ENCODE measurements at places on chromosomes 12 and 14. TPM values are rescaled to one million over a fixed set of nuclear protein-coding genes. Genes with fewer than 3 reads are reported as not detected.

TAS2R13 gene
- total RNA-seq: 2.5 TPM

DNAI7 gene
- 6.0 TPM for total RNA-seq

PROX2 gene
- total RNA-seq: 0.06 TPM

TEAD4 gene
- total RNA-seq: 2.7 TPM

LTBR gene
- total RNA-seq: 43.5 TPM

AQP2 gene
- not detected for total RNA-seq

ANO2 gene
- total RNA-seq: 11.7 TPM

TPH2 gene
- total RNA-seq: 0.11 TPM

TEX22 gene
- total RNA-seq: 0.20 TPM

SIX4 gene
- 8.1 TPM for total RNA-seq

SERPINA10 gene
- 0.06 TPM for total RNA-seq

DNA sequence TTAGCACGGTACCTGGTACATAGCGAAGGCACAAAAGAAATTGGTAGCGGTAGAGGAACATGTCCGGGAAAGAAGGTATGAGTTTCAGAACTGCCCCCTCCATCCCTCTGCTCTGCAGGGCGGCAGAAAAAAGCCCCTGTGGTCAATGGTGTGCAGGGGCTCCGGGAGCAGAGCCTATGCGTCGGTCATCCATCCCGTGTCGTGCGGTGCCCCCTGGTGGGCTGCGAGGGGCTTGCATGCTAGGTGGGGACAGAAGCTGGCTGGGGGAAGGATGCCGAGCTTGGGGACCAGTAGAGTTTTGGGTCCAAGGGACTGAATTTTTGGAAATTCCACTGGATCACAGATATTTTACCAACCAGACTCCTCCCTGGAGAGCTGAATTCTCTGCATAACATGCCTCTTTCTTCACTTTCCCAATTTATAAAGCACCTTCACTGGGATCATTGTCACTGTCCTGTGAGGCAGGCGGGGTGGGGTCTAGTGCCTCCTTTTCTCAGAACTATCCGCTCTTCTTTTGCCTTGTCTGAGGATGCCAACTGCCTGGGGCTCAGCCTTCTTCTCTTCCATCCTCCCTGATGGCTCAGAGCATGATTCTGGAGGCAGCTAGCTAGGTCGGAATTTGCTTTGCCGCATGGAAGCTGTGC is 148.7 kb downstream of the SMOC1 start:
- H3K4me3 ChIP-seq: no peak overlapping the region
- no peaks in the 10 kb centered on the region for H3K27me3 ChIP-seq
- peaks cover 4% of the 10 kb centered on the region for H3K4me1 ChIP-seq
- H3K36me3 ChIP-seq: peaks cover 25% of the 10 kb centered on the region
- peak; percentile 90 for DNase-seq

- no peaks in the 10 kb centered on the region for H3K4me1 ChIP-seq
- H3K36me3 ChIP-seq: no peaks in the 10 kb centered on the region
- H3K27me3 ChIP-seq: no peaks in the 10 kb centered on the region
- no peak for DNase-seq
These were observed 56.6 kb downstream of the ZFYVE21 start for GRCh38 chr14:103772078-103772712.

DNA sequence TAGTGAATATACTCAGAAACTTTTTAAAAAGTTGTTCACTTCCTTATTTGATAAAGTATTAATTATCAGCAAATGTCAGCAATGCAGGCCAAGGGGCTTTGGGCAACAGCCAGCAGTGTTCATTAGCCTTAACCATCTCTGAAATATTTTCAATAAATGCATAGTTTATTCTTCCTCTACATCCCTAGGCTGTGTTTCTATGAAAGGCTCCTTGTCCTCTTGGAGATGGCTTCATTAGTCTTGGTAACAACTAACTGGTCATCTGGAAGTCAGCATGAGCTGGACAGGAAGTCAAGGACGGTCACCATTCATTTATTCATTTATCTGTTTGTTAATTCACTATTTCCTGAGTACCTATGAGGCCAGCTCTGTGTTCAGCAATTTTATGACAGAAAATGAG is 124.0 kb upstream of the TMEM132D start:
- H3K27ac ChIP-seq: no peak overlapping the region
- no peaks in the 10 kb centered on the region for H3K4me1 ChIP-seq
- no peak overlapping the region for H3K4me3 ChIP-seq
- H3K27me3 ChIP-seq: no peaks in the 10 kb centered on the region
- no peak for DNase-seq
- H3K36me3 ChIP-seq: no peaks in the 10 kb centered on the region

DNA sequence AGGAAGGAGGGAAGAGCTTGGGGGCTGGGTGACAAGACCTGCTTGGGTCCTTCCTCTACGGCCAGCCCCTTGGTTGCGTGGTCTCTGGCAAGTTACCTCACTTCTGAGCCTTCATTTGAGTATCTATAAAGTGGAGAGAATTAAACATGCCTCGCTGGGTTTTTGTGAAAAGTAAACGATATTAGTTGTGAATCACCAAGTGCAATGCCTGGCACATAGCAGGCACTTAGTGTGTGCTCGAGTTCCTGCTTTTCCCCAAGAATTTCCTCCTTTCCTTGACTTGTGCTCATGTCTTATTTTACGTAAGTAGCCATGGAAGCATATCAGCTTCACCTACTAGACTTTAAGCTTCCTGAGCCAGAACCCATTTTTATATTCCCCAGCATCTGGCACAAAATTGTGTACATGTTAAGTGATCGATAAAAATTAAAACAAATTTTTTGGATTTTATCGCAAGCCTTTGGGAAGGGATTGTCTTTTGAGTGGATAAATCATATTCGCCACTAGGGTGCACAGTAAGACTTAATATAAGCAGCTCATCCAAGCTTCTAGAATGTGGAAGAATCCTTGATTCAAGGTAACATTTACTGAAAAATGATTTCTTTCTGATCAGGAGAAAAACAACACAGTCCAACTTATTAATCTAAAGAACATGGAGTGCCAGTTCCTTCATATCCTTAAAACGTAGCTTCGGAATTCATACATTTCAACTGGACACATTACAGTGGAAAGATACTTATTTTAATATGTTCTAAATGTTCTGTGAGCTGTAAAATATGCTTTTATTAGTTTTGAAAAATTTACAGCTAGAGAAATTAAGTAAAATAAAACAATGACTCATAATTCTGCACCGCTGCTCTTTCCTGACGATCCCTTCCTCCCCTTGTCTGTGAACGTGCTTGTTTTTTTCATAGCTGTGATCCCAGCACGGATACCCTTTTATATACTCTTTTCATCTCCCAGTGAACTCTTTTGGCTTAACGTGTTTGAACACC is 62.0 kb downstream of the SLC25A47 start:
- no peak for DNase-seq
- H3K36me3 ChIP-seq: peaks cover 33% of the 10 kb centered on the region
- H3K4me1 ChIP-seq: peaks cover 17% of the 10 kb centered on the region
- peak overlapping the region; percentile 22 for H3K27ac ChIP-seq

DNA sequence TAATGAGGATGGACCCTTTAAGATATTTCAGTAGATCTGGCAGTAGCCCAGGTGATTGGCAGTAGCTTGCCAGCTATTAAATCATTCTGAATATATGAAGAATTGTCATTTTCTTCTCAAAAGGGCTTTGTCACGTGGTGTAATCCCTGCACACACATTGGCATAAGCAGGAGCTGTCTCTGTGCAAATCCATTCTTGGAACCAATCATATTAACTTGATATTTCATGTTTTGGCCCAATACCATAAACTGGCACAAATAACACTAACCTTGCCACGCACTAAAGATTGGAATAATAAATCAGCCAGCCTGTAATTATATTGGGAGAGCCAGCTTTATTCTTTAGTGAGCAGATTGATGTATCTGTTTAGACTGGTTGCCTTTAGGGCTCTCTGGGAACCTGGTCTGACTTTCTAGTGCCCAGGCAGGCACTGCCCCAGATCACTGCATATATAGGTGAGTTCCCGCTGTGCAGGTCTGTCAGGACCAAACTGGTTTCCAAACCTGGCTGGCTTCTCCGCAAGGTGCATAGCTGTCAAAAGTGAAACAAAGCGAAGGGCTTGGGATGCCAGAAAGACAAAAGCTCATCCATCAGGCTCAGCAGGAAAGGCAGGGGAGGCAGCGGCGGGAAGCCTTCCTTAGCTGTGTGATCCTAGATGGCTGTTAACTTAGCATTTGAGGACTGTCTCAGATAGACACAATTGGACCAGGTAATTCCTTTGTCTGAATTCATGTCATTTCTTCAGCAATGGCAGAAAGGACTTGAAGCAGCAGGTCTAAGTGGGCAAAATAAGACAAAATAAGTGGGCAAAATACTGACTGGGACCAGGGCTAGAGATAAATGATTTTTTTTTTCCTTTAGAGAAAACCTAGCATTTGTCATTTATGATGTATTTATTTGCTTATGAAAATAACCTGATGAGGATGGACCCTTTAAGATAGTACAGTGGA is 128.8 kb upstream of the DYRK2 start:
- no peaks in the 10 kb centered on the region for H3K27me3 ChIP-seq
- H3K4me1 ChIP-seq: peaks cover 5% of the 10 kb centered on the region
- peak; percentile 40 for DNase-seq

- H3K4me3 ChIP-seq: no peak overlapping the region
- no peaks in the 10 kb centered on the region for H3K36me3 ChIP-seq
- no peak overlapping the region for H3K27ac ChIP-seq
- no peak for DNase-seq
These were observed 1.6 kb downstream of the ERC1 start for GRCh38 chr12:992647-993046.

DNA sequence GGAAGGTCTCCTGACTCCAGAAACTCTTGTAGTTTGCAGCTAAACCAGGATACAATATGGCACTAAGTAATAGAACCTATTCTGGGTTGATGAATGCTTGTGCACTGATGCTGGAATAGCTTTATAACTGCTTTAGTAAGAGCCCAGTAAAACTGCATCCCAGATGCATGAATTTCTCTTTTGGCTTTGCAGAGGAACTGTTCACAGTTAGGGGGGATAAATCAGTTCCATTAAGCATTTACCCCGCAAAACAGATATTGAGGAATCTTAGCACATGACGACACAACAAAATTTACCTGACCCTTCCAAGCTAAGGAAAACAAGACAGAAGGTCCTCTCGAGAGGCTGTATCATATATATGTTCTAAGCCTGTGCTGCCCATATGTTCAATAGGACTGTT is 457.4 kb downstream of the FOXG1 start:
- H3K27me3 ChIP-seq: peaks cover 8% of the 10 kb centered on the region
- H3K36me3 ChIP-seq: no peaks in the 10 kb centered on the region
- H3K27ac ChIP-seq: no peak overlapping the region
- H3K4me1 ChIP-seq: no peaks in the 10 kb centered on the region
- H3K4me3 ChIP-seq: no peak overlapping the region

DNA sequence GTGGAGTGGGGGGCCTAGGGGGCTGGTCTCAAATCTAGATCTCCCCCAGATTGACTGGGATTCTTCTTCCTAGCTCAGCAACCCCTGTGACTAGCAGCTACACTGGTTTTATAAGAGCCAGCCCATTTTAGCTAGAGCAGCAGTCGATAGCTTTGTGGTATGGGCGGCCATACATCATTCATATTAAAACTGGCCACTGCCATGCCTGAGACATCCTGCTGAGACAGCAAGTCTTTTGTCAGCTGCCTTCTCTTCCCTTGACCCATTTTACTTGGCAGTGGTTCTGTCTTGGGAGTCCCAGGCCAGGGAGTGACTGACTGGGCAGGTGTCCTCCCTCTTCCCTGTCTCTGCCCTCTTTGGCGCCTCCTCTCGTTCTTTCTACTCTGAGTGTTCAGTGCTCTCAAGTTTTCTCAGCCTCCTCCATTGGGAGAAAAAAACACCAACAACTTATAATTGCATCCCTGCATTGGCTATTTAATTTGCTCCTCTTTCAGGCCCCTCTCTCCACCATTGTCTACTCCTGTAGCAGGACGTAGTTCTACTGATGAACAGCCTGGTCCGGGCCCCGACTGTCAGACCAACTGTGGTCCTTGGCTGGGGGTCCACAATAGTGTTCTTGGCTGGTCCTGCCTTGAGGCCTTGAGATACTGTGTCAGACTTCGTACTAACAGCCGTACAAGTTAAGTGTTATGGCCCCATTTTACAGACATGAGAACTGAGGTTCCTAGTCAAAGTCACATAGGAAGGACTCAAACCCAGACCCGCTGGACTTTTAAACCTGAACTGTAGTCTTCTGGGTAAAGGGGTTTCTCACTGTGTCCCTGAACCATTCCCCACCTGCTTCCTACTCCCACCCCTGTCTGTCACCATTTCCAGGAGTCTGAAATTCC is 18.3 kb upstream of the JDP2 start:
- no peak for DNase-seq
- H3K4me3 ChIP-seq: no peak overlapping the region
- H3K4me1 ChIP-seq: peaks cover 16% of the 10 kb centered on the region
- H3K27ac ChIP-seq: no peak overlapping the region
- no peaks in the 10 kb centered on the region for H3K36me3 ChIP-seq
- no peaks in the 10 kb centered on the region for H3K27me3 ChIP-seq

DNA sequence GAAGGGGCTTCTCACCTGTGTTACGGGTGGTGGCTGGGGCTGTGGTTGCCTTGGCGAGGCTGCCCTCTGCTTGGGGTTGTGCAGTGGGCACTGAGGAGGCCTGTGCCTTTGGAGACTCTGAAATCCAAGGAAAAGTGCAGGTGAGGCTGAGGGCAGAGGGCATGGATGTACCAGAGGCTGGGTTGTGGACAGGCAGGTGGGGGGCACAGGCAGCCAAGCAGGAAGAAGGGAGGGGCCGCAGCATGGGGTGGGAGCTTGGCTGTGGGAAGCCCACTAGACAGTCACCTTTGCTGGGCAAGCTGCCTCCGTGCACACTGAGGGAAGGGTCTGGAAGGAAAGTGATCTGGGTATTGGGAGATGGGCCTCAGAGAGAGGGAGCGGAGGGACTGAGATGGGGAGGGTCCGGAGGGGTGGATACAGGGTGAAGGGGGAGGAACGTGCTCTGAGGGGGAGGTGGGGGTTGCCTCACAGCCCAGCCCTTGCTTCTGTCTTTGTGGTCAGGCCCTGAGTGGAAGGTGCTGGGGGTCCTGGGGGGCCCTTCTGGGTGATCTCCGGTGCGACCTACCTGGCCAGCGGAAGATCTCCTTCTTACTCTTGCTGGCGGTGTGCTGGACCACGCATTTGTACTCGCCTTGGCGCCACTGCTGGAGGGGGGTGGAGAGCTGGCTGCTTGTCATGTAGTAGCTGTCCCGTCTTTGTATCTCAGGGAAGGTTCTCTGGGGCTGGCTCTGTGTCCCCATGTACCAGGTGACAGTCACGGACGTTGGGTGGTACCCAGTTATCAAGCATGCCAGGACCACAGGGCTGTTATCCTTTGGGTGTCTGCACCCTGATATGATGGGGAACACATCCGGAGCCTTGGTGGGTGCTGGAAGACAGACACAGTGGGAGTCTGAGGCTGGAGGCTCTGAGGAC is 318.7 kb downstream of the TMEM121 start:
- no peak overlapping the region for H3K4me3 ChIP-seq
- H3K27me3 ChIP-seq: no peaks in the 10 kb centered on the region
- no peak overlapping the region for H3K27ac ChIP-seq
- no peaks in the 10 kb centered on the region for H3K36me3 ChIP-seq
- DNase-seq: no peak

- no peak overlapping the region for H3K4me3 ChIP-seq
- H3K4me1 ChIP-seq: no peaks in the 10 kb centered on the region
- no peak for DNase-seq
- no peak overlapping the region for H3K27ac ChIP-seq
- H3K27me3 ChIP-seq: no peaks in the 10 kb centered on the region
These were observed 379.6 kb downstream of the CCDC91 start for GRCh38 chr12:28569698-28570411.

GRCh38 chr12:93109551-93110203 is 180.6 kb upstream of the EEA1 start:
- no peaks in the 10 kb centered on the region for H3K27me3 ChIP-seq
- H3K36me3 ChIP-seq: no peaks in the 10 kb centered on the region
- no peak for DNase-seq
- no peaks in the 10 kb centered on the region for H3K4me1 ChIP-seq

GRCh38 chr14:89304561-89304960 is 112.5 kb downstream of the FOXN3 start:
- no peak overlapping the region for H3K4me3 ChIP-seq
- no peaks in the 10 kb centered on the region for H3K27me3 ChIP-seq
- no peaks in the 10 kb centered on the region for H3K36me3 ChIP-seq
- H3K27ac ChIP-seq: peak overlapping the region; percentile 89

Measured in spinal cord (tissue), 10 donors.